Activated T-helper 1 cell treated with anti-CD3 and anti-CD28 coated beads, Interleukin-2, amount 50 U/mL, for 16 hours (primary cell): ENCODE measurements at places on chromosomes 12 and 14.

DNA sequence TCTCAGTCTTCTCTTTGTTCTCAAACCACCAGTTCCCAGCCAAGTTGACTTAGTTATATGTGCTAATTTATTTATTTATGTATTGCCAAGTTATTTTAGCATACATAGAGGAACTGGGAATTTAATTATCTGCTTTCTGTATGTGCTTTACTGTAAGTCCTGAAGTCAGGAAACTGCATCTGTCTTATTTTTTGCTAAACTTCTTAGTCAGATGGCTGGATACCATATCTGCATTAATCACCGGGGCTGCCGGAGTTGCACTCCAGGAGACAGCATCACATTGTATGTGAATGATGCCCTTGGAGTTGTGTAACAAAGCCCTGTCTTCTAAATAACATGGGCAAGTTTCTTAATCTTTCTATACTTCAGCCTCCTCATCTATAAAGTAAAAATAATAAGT is 96.2 kb downstream of the MON2 start:
- DNase-seq = no peak

GRCh38 chr12:117523971-117524370 is 162.5 kb upstream of the NOS1 start:
- no peak for DNase-seq

- no peak for DNase-seq
These were observed 78.7 kb downstream of the TSPAN9 start for GRCh38 chr12:3155702-3156370.

GRCh38 chr12:1435456-1435855 is 158.9 kb downstream of the FBXL14 start:
- DNase-seq = no peak

DNA sequence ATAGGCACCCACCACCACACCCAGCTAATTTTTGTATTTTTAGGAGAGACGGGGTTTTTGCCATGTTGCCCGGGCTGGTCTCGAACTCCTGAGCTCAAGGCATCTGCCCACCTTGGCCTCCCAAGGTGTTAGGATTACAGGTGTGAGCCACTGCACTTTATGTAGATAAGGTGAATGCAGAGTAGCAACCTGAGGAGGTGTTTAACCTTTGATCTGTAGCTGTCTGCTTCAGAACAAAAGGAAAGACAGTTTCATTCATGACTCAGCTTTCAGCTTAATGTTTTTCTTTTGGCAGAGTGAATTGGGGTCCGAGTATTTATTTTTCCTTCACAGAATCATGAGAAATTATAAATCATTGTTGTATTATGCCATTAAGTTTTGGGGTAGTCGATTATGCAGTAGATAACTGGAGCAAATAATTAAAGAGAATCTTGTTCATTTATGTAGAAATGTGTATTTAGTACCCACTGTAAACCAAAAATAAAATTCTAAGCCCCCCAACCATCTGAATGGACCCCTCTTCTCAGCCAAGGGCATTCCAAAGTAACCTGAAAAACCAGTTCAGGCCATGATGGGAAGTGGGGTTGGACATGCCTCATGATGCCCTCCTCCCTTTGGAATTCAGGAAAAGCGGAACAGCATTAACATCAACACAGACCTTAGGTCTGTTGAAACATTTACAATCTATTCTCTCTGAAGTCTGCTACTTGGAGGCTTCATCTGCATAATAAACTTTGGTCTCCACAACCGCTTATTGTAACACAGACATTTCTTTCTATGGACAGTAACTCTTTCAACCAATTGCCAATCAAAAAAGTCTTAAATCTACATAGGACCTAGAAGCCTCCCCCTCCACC is 10.7 kb upstream of the STX2 start:
- DNase-seq = no peak

DNA sequence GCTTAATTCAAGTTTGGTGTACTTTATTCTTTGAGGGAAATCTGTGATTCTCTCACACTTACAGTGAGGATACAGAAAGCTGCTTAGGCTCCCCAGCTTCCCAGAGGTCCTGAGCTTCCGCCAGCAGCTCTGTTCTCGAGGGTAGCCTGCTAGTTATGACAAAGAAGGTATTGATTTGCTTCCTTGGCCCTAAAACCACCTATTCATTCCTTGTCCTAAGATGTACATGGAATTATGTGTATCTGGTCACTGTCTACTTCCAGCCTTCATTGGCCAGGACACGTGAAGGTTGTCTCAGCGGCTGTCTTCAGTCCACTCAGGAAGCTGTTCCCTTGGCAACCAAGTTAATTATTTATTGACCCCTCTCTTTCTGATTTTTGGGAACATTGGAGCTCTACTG is 55.7 kb downstream of the GALNT8 start:
- DNase-seq = no peak

GRCh38 chr14:101228949-101229541 is 325.5 kb upstream of the RTL1 start:
- no peak for DNase-seq

- no peak for DNase-seq
These were observed 41.0 kb downstream of the HECTD4 start for GRCh38 chr12:112341046-112341825.
